SIG-M5 (cell line): ENCODE measurements at places on chromosomes 16 and 17.

- DNase-seq: no peak
These were observed 42.8 kb upstream of the GSE1 start for GRCh38 chr16:85570213-85570734.

- DNase-seq: no peak
These were observed 175.5 kb downstream of the SHISA9 start for GRCh38 chr16:13076878-13077277.

DNA sequence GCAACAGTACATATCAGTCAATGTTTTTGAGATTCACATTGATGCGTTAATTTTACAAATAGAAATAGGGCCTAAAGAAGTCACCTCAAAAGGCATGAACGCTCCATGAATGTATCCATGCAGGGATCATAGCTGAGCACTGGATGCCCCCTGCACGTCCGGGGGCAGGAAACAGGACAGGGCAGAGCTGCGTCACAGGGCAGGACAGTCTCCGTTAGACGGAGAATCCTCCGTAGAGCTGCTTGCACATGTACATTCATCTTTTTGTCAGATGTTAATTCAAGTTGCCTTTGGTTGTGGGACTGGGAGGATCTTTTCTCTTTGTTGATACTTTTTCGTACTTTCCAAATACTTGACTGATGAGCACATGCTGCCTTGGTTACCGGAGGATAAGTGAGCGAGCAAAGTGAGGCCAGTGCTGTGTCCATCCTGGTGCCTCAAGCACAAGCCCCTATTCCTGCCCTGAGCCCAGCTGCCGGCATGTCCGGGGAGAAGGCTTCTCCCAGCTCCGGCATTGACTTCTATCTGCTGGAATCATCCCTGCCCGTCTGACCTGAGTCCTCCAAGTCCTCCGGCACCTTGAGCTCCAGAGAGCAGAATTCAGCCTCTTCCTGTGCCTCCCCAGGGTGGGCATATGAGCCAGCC is 15.0 kb downstream of the GAA start:
- DNase-seq: no peak

- no peak for DNase-seq
These were observed 27.9 kb upstream of the BCAR1 start for GRCh38 chr16:75279305-75279704.

DNA sequence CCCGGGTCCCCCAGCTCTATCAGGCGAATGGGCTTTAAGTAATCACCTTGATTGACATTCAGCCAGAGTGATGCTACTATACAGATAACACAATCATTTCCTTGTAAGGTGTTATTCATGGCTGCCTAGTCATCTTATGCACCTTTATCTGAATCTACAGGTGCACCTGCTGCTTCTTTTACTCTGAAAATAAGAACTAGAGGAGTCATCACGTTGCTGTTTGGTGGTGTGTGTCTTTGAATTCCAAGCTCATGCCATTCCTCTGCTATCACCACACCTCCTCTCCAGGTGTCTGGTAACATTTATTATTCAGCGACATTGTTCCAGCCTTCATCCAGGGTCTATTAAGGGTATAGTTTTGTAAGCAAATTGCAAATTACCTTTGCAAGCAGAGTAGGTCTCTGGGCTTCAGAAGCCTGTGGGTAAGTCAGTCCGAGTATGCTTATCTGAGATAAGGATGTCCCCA is 51.9 kb downstream of the NOS2 start:
- DNase-seq: no peak

DNA sequence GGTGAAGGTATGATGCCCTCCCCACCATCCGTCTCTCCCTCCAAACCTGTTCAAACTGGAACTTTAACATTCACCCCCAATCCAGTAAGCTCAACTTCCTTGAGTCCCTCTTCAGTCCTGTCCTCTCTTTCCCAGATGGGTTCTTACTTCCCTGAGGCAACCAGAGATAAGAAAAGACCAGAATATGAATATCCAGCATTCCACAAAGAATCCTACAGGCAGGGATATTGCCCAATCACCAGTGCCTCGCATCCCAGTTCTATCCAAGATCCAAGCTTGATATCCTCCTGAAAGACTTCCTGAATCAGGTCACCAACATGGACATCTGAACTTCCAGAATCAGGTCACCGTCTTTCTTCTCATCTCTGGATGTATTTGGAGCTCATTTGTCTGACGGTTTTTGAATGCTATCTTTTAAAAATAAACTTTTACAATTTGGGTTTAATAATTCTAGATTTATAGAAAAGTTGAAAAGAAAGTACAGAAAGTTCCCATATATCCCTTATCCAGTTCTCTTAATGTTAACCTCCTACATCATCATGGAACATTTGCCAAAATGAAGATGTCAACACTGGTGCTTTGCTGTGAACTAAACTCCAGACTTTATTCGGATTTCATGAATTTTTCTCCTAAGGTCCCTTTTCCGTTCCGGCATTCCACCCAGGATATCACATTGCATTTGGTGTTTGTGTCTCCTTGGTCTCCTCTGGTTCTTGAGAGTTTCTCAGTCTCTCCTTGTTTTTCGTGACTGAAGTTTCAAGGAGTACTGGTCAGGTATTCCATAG is 13.7 kb upstream of the COL1A1 start:
- no peak for DNase-seq

DNA sequence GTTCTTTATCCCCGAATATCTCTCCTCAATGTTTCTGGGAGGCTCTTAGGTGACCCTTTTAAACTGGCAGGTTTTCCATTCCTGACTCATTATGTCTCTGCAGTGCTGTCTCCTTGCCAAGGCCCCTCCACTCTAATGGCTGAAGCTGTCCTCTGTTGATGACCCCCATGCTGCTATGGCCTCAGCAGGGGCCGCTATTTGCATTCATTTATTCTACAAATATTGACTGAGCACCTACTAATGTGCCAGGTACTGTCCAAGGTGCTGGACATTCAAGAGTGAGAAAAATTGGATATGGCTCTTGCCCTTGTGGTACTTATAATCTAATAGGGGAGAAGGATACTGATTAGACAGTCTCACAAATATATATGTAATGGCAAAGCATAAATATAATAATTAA is 55.4 kb downstream of the GP2 start:
- no peak for DNase-seq

GRCh38 chr17:77959926-77960521 is 1.5 kb downstream of the TNRC6C start:
- DNase-seq: no peak

DNA sequence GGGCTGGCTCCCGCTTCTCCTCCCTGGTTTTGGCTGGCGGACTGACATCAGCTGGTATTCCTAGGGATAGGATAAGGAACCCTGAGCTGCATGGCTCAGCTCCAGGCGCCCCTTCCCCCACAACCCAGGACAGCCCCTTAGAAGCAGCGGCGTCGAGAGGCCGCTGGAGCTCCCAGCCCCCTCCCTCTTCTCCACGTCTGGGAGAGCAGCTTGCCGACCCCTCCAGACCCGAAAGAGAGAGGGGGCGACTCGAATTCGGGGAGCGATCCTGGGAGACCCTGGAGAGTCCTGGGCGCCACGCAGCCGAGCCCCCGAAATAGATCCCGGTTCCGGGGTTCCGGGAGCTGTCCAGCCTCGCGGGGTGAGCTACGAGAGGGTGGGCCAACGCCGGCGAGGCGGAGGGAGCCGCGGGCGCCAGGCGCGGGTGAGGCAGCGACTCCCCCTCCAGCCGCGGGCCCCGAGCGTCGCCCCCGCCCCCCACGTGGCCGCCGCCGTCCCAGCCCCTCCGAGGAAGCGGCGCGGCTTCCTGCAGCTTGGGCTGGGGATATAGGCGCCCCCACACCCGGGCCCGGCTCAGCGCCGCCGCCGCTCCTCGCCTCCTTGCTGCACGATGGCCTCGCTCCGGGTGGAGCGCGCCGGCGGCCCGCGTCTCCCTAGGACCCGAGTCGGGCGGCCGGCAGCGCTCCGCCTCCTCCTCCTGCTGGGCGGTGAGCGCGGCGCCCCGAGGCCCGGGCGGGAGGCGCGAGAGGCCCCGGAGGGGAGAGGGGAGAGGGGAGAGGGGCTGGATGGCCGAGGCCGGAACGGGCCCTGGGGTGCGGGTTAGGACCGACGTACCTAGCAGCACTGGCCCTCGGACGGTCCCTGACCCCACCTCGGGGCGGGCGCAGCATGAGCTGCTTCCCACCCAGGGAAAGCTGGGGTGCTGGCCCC is at the start of gene RAMP2:
Gene RAMP2, plus strand, starts transcription at position 576 of the 930 bp plus-strand sequence. Its CDS starts 35 bp downstream, at position 611.
- no peak for DNase-seq

DNA sequence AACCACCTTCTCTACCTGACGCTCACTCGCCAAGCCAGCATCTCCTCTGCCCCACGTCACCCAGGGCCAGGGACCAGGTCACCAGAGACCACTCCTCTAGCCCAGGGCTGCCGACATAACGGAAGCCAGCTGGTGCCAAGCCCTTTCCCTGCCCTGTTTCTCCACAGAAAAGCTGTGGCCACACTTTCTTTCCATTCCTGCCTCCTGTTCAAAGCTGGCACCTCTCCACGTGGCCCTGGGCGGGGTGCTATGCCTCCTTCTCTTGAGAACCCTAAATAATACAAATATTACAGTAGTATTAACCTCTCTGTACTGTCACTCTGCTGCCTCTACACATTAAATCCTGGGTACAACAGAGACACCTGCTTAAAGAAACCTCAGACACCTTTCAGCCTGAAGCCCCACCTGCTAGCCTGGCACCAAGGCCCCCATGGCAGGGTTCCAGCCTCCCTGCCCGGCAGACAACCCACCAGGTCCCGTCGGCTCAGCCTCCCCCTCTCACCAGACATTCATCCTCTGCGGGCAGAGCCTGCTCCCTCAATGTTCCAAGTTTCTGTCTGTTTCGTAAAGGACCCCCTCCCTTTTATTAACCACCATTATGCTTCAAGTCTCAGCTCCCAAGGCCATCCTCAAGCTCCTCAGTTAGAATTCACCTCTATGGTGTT is 62.3 kb downstream of the TIMM22 start:
- no peak for DNase-seq

GRCh38 chr17:20920815-20921199 is 122.0 kb downstream of the USP22 start:
- DNase-seq: no peak

DNA sequence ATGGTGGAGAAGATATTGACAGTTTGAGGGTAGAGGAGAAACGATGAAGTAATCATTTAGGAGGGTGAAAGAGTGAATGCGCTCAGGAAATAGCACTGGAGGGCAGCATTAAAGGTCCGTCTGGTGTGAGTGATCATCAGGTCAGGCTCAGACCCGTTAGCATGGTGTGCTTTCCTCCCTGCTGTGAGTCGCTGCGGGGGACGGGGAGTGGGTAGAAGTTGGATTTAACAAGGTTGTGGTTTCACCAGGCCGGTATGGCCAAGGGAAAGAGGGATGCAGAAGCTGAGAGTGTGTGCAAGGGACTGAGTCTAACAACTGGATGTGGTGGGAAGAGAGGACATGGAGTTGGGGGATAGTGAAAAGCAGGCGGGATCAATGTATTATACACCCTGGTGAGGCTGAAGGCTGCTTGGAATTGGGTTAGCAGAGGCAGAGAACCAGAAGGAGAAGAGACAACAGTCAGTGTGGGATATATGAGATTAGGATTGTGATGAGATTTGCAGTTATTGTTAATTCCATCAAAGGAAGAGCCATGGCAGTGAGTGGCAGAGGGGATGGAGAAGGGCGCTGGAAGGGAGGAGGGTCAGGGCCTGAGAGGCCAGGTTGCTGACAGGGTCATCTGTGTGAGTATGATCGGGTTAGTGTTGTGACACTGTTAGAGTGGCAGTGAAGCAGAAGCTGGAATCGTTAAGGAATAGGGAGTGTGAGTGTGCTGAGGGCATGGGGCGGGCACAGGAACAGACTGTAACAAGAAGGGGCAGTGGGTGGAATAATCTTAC is 59.0 kb upstream of the TBX2 start:
- no peak for DNase-seq

DNA sequence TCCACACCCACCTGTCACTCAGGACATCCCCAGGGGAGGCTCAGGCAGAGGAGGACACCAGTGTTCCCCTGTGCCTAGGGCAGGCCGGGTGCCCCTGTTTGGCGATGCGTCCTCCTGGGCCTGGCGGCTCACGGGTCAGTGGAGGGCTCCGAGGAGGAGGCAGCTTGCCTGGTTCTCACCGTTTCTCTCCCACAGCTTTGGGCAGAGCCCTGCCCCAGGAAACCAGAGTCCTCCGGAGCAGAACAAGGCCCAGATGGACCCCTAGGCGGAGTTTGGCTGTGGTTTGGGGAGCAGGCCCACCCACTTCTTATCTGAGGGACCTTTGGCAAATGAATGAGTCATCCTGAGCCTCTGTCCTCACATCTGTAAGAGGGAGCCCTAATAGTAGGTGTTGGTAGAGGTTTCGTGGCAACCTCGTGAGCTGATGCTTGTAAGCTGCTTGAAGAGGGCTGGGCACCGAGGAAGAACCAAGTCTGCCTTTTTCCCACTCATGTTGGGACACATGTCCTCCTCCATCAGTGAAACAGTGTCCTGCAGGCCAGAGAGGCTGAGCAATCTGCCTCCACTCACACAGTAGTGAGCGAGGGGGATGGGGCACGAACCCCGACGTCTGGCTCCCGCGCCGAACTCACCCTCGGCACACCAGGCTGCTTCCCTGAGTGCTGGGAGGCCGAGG is 247.0 kb upstream of the CIBAR2 start:
- DNase-seq: no peak

DNA sequence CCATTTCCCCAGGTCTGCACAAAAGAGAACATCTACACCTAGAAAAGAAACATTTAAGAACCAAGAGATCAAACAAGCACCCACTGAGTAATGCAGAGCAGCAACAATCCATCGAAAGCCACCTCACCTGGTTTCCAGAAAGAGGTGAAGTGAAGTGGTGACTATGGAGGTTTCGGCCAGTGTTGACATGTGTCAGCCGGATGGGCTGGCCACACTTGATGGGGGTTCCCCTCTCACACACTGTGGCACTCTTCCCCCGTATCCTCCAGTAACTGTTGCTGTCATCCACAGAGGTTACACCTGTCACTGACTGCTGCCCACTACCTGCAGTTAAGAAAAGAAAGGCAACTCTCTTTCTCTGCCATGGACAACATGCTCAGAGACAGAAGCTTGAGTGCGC is 6.5 kb downstream of the SDF2 start:
- DNase-seq: no peak

DNA sequence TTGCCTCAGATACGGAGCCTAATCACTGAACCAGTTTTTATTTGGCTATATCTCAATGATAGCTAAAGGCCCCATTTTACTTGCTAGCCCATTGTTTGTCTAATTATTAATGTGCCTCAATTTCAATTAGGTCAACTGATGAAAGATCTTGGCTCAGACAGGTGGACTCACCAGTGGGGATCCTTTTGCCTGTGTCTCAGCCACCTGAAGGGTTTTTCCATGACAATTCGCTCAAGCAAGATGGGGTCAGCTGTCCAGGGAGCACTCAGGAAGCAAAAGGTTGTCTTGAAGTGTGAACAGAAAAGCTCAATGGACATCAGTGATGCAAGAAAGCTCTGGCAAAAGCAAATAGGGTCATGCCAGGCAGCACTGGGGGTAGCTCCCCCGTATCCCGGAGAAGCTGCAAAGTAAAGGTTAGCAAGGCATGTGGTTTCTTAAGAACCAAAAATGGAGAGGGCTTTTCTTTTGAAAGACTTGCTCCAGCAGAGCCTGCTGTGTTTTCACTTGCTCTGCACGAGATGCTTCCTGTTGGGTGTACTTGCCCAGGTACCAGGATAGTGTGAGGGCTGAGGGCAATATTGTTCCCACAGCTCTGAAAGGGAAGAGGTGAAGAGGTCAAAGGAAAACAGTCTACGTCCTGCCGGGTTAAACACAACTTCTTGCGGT is 541.2 kb upstream of the CDH5 start:
- no peak for DNase-seq

- DNase-seq: no peak
These were observed 10.8 kb upstream of the ITGA3 start for GRCh38 chr17:50045154-50045553.
